ENCODE measurements at places on chromosomes 16 and 17.

- DNase-seq, result no peak
Measured at GRCh38 chr16:68627951-68628425, 17.1 kb upstream of the CDH3 start.

- DNase-seq, result no peak
Measured at GRCh38 chr17:74715144-74715543, 2.4 kb upstream of the CD300LF start.

DNA sequence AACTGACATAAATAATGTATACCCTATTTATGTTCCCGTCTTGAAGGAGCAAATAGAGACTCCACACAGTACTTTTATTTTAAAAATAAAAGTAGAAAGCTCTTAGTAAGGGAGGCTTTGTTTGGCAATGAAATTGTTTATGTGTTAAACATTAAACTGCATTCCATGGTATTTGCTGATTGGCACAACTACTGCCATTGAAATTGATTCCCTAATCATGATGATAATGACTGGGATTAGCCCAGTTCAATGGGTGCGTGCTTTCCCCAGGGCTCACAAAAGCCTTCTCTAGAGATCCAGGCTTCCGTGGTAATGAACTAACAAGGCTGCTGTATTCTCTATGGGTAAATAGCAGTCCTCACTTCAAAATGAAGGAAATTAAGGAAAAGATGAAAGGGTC lies 67.5 kb downstream of the GPRC5B start:
- DNase-seq, result no peak

GRCh38 chr16:85577899-85578598 lies 35.1 kb upstream of the GSE1 start:
- DNase-seq, result no peak

DNA sequence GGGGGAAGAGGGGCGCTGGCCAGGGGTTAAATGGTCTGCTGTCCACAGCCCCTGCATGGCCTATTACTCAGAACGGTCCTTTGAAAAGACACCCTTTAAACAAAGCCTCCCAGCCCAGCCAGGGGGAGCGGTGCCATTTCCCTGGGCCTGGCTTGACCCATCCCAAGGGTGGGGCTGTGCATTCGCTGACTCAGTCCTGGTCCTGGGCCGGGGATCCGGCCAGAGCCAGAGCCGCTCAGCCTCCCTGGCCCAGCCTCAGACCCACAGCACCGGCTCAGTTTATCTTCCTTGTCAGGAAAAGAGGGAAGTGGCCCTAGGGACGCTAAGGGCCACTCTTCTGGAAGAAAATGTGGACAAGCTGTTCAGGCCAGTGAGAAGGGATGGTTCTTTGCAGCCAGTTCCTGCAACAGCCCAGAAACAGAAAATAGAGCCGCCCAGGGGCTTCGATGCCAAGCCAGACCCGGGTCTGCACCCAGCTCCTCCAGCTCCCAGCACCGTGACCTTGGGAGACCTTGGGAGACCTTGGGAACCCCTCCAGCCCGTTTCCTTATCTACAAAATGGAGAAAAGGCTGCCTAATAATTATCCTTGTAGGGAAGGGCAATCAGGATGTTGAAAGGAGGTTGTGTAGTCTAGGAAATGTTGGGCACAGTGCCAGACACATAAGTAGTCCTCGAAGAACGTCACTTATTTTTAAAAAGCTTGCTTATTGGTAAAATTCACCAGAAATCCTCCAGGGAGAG lies 82.5 kb downstream of the ZDHHC7 start:
- DNase-seq, result peak; percentile 90

DNA sequence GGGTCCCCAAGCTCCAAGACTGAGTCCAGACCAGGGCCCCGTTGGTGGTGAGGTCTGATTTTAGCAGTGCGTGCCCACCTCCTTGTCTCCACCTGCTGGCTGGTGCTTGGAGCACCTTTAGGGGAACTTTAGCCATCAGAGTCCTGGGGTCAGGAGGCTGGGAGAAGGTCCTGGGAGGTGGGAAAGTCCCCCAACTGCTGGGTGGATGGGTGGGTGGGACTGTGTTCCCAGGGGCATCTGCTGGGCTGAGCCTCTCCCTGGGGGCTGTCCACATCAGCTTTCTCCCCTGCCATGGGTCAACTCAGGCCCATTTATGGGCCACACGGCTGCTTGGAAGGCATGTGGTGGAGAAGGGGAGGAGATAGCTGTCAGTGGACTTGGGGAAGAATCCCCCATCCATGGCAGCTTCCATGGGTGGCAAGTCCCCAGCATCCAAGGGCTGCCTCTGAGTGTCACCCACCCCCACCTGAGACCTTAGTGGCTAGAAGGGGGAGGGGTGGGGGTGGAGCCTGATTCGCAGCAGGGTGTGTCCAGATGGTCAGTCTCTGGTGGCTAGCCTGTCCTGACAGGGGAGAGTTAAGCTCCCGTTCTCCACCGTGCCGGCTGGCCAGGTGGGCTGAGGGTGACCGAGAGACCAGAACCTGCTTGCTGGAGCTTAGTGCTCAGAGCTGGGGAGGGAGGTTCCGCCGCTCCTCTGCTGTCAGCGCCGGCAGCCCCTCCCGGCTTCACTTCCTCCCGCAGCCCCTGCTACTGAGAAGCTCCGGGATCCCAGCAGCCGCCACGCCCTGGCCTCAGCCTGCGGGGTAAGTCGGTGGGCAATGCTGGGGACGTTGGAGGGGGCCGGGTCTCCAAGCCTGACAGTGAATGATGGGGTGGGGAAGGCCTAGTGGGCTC lies at the start of gene TRPV2:
Gene TRPV2 (plus strand): TSS at position 541 of the 894 bp plus-strand sequence. CDS start 2,098 bp downstream, outside the sequence.
- DNase-seq, result peak; percentile 76

- no peak for DNase-seq
Measured at GRCh38 chr16:69411064-69411985, 13.1 kb upstream of the CYB5B start.

- no peak for DNase-seq
Measured at GRCh38 chr16:11449716-11450115, 104.5 kb downstream of the RMI2 start.

GRCh38 chr17:35918665-35919064 lies 11.9 kb downstream of the RDM1 start:
- no peak for DNase-seq

DNA sequence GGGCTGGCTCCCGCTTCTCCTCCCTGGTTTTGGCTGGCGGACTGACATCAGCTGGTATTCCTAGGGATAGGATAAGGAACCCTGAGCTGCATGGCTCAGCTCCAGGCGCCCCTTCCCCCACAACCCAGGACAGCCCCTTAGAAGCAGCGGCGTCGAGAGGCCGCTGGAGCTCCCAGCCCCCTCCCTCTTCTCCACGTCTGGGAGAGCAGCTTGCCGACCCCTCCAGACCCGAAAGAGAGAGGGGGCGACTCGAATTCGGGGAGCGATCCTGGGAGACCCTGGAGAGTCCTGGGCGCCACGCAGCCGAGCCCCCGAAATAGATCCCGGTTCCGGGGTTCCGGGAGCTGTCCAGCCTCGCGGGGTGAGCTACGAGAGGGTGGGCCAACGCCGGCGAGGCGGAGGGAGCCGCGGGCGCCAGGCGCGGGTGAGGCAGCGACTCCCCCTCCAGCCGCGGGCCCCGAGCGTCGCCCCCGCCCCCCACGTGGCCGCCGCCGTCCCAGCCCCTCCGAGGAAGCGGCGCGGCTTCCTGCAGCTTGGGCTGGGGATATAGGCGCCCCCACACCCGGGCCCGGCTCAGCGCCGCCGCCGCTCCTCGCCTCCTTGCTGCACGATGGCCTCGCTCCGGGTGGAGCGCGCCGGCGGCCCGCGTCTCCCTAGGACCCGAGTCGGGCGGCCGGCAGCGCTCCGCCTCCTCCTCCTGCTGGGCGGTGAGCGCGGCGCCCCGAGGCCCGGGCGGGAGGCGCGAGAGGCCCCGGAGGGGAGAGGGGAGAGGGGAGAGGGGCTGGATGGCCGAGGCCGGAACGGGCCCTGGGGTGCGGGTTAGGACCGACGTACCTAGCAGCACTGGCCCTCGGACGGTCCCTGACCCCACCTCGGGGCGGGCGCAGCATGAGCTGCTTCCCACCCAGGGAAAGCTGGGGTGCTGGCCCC lies at the start of gene RAMP2:
Gene RAMP2 (plus strand): TSS at position 576 of the 930 bp plus-strand sequence. CDS start 35 bp downstream, at position 611.
- DNase-seq, result no peak

- peak; percentile 54 for DNase-seq
Measured at GRCh38 chr17:80285237-80285920, 24.7 kb downstream of the RNF213 start.

DNA sequence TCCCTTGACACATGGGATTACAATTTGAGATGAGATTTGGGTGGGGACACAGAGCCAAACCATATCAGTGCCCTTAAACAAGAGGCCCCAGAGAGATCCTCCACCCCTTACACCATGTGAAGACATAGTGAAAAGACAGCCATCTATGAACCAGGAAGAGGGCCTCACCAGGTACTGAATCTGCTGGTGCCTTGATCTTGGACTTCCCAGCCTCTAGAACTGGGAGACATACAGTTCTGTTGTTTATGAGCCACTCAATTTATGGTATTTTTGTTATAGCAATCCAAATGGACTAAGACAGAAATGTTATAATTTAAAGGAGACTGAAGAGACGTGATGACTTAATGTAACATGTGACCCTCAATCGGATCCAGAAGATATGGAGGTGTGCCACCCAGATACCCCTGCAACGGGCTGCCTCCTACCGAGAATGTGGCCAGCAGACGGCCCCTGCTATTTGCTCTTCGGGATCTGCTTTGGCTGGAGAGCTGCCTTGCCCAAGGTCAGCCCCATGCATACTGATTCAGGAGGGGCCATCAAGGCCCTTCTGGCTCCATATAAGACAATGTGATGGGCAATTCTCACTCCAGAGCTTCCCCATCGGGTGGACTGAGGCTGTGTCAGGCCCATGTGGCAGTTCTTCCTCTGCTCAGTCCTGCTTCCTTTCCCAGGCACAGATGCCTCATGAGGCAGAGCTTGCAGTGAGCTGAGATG lies 80.6 kb downstream of the NETO2 start:
- no peak for DNase-seq

DNA sequence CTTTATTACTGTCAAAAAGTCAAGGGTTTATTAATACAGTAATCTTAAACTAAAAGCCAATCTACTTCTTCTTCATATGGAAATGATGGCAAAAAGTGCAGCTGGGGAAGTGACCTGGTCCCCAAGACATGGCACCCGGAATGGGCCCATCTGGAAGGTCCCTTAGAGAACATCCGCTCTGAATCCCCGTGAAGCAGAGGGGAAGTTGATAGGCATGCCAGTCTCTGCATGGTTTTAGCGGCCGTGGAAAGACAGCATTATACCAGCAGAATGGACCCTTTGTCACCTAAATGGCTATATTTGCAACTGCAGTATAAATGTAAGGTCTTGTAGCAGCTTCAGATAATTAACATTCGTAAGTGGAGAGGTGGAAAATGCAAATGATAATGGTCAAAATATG lies 32.4 kb downstream of the COTL1 start:
- no peak for DNase-seq

DNA sequence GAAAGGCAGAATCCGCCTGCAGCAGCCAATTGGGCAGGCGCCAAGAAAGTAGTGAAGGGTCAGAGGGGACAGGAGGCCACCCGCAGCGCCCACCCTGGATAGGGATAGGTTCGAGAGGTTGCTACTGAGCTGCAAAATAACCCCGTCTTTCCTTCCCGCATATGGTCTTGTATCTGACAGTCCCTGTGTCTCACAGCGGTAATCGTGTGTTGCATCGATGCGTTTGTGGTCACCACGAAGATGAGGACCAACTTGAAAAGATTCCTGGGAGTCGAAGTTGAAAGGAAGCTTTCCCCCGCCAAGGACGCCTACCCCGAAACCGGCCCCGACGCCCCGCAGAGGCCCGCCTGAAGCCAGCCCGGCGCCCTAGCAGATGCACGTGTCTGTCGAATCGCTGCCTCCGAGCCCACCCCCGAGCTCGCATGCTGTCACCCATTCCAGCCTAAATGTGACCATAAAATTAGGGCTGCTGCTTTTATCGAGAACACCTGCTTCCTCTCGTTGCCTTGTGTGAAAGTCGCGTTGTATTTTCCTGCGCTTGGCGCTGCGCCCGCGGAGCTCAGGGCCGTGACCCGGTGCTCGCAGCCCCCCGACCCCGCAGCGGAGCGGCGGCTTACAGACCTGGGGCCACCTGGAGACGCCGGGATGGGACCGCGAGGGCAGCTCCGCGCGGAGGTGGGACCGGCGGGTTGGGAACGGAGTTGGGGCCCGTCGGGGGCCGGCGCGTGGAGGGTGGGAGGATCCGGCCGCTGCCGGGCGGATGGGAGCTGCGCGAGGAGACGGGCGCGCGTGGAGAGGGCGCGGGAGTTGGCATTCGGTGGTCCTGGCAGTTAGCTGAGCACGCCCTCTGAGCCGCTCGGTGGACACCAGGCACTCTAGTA lies at the start of gene CMTM2:
Gene CMTM2 (plus strand): TSS at position 813 of the 881 bp plus-strand sequence. CDS start 145 bp downstream, outside the sequence.
- DNase-seq, result no peak

GRCh38 chr17:56499799-56500388 lies 93.6 kb upstream of the NOG start:
- DNase-seq, result no peak

DNA sequence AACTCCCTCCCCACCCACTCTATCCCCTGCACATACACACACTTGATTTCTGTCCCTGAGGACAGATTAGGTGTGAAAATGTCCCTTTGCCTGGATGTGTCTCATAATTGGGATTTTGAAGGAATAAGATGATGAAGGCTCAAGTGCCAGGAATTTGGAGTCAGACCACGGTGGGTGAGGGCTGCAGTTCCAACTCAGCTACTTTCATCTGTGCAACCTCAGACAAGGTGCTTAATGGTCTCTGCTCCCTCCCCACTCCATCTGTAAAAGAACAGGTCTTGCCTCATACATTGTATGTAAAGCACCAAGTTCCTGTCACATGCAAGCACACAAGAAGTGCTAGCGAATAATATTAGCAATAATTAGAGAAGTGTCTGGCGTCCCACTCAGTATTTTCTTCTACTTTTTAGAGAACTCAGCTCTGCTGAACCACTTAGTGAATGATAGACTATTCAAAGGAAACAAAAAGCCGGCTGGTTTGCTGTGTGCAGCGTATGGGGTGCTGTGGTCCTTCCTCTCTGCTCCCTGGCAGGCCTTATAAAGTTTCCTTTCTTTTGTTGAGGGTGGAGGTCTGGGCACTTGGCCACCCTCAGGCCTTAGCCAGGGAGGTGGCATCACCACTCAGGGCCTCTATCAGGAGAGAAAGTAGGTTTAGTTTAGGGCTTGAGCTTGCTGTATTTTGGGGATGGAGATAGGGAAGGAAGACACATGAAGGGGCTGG lies 6.4 kb downstream of the TBX4 start:
- no peak for DNase-seq

GRCh38 chr17:19703828-19704613 lies 12.4 kb downstream of the SLC47A2 start:
- peak; percentile 74 for DNase-seq

- DNase-seq, result no peak
Measured at GRCh38 chr17:73560661-73561060, 83.6 kb downstream of the SDK2 start.
